ENCODE measurements at places on chromosomes 5 and 9.

- peak; percentile 51 for DNase-seq
Observed at GRCh38 chr5:115246361-115246991, 16.2 kb downstream of the PGGT1B start.

- no peak for DNase-seq
Observed at GRCh38 chr5:54311176-54311677, 854 bp upstream of the ARL15 start.

- no peak for DNase-seq
Observed at GRCh38 chr5:178519155-178519554, 71.0 kb downstream of the COL23A1 start.

GRCh38 chr9:132723809-132724208 lies 53.5 kb downstream of the GTF3C4 start:
- DNase-seq: no peak

- DNase-seq: no peak
Observed at GRCh38 chr9:21964925-21965385, 29.2 kb downstream of the CDKN2A start.

- no peak for DNase-seq
Observed at GRCh38 chr5:76194340-76194739, 111.2 kb downstream of the SV2C start.

DNA sequence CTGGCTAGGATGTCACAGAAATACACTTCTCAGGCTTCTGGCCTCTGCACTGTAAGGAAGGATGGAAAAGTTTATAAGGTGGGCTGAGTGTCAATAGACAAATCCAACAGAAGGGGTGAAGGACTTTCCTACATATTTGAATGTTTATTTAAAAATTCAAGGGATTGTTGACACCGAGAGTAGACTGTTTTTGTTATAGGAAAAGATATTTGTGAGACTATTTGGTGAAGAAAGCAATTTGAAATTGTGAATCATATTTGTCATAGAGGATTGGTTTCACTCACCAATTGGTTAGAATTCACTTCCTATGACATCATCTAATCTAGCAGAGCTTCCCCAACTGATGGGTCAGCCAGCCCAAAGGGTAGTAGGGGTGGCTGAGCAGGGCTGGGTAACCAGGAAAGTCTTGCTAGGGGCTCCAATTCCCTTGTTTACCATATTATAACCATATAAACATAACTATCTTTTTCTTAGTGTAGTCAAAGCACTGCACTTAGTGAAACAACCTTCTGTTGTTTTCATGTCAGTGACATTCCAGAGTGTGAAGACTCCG lies 14.9 kb upstream of the MEGF10 start:
- DNase-seq: no peak

- DNase-seq: no peak
Observed at GRCh38 chr9:114285166-114285867, 37.6 kb upstream of the ORM1 start.

DNA sequence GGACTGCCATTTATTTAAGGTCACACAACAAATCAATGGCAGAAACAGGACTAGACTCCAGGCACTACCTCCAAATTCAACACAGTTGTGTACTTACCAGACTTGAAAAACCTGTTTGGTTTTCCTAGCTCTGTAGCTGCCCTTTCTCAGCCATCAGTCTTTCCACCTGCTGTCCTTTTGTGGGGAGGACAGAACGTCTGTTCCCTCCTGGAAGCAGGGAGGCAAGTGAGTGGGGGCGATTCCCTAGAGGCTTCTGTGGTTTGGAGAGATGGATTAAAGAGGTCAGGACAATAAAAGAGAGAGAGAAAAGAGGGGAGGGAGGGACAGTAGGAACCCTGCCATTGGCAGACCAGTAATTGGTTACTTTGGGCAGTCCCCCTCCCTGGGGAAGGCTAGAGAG lies 14.7 kb downstream of the ASTN2 start:
- peak; percentile 93 for DNase-seq

GRCh38 chr5:57889558-57889957 lies 406.9 kb upstream of the ACTBL2 start:
- no peak for DNase-seq

DNA sequence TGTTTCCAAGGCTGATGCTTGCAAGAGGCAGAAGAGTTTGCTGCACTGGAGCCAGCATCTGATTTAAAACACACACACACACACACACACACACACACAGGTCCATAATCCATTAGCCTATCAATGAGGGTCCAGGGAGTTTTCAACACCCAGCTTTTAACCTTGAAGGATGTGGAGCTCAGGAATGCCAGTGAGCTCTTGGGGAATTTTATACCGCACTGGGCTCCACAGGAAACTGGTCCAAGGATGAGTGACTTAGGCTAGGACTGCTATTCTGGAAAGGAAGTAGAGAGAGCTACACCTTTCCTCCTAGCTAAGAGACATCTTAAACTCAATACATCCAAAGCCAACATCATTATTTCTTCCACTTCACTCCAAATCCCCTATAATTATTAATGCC lies 942 bp upstream of the NRG2 start:
- no peak for DNase-seq

- DNase-seq: no peak
Observed at GRCh38 chr5:129097498-129098296, 3.1 kb downstream of the ISOC1 start.

DNA sequence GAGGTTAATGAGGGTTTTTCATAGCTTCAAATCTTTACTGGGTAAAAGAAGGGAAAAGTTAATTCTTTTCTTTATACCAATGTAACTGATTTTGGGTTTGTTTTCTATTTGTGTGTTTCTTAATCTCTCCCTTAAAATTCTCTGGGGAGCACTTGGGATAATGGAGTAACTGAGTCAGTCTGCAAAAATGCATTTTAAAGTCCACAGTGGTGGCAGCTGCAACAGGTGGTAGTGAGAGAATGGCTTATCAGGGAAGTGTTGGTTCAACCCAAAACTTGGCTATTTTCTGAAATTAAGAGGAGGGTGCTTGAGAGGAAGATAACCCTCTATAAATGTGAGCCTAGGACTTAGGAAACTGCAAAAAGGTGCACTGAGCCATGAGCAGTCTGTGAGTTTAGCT lies 39.9 kb upstream of the ASTN2 start:
- no peak for DNase-seq

DNA sequence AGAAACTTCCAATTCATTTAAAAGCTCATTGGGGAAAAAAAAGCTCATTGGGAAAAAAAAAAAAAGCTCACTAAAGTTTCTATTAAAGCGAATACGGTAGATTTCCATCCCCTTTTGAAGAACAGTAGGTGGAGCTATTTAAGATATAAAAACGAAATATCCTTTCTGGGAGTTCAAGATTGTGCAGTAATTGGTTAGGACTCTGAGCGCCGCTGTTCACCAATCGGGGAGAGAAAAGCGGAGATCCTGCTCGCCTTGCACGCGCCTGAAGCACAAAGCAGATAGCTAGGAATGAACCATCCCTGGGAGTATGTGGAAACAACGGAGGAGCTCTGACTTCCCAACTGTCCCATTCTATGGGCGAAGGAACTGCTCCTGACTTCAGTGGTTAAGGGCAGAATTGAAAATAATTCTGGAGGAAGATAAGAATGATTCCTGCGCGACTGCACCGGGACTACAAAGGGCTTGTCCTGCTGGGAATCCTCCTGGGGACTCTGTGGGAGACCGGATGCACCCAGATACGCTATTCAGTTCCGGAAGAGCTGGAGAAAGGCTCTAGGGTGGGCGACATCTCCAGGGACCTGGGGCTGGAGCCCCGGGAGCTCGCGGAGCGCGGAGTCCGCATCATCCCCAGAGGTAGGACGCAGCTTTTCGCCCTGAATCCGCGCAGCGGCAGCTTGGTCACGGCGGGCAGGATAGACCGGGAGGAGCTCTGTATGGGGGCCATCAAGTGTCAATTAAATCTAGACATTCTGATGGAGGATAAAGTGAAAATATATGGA lies at the start of gene PCDHGA12:
Gene PCDHGA12, plus strand, starts transcription at position 176 of the 782 bp plus-strand sequence. Its CDS starts 253 bp downstream, at position 429.
- no peak for DNase-seq

DNA sequence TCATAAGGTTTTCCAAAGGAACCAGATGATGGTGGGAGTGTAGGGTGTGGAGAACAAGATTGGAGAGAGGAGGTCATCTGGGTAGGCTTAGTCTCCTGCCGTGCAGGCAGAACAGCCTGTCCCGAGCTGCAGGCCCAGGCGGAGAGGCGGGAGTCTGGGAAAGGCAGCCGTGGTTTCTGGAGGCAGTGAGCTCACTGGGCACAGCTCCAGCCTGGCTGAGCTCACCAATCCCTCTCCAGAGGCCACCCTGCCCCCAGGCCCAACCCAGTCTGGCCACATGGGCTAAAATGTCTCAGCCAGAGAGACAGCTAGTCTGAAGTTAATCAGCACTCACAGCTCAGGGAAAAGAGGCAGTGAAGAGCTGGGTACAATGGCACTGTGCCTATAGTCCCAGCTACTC lies 12.3 kb downstream of the P4HA2 start:
- DNase-seq: peak; percentile 14

- no peak for DNase-seq
Observed at GRCh38 chr5:84372066-84372695, 12.5 kb downstream of the EDIL3 start.
